Hematopoietic multipotent progenitor cell treated with erythropoietin and hydrocortisone succinate and interleukin-3 and kit ligand, for 6 days (in vitro differentiated cells): ENCODE measurements at places on chromosomes 11 and 22.

DNA sequence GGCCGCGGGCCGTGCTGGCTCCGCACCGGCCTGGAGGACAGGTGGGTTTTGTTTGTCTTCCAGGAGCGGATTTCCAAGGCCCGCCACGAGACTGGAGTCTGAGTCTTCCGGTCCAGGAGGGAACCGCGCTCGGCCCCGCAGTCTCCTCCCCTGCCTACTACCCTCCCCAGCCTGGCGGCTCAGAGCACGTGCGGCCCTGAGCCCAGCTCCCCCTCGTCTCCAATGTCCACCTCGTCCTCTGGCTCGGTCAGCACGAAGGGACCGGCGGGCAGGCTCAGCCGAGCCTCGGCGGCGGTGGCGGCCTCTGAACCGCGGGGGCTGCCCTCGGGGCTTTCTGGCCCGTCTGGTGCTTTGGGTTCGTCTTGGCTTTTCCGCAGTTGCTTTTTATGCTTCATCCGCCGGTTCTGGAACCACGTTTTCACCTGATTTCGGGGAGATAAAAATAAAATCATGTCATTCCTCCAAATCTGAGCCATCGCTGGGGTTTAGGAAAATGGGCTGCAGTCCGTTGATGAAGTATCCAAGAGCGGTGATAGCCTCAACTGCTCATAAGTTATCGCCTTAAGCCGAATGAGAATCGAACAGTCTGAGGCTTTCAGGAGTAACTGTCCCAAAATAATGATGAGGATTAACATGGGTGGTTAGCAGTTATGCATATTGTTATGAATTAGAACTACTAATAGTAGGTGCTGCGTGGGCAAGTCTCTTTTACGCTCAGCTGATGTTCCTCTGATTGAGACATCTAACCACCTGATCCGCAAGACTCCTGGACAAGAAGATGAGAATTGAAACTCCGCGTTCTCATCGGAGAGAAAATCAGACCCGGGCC is 4.0 kb downstream of the BSX start:
- DNase-seq, result no peak

DNA sequence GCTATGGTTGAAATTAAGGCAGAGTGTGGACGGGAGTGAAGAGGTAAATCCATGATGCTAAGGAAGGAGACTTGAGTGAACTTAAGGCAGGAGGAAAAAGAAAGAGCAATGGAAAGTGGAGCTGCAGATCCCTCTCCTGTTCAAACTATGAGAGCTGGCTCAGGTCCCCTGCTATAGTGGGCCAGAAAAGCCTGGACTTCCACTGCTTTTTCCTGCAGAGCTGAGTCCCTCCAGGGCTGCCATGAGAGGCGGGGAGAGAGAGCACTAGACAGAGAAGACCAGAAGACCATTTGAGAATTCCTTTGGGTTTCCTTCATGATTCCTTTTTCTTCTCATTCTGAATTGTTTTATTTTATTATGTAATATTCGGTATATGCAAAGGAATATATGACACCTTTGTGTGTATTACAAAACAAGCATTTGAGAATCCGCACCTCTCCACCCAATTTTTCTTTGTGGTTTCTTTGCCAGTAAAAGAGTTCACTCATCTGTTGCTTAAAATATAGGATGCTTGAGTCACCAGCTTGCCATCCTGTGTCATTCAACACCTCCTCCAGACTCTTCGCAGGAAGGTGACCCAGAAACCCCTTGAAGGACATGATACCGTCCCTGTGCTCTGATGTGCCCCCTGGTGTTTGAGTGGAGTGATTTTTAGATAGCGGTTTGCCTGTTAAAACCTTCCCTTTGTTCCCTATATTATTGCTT is 24.4 kb downstream of the SREBF2 start:
- DNase-seq, result peak; percentile 86

DNA sequence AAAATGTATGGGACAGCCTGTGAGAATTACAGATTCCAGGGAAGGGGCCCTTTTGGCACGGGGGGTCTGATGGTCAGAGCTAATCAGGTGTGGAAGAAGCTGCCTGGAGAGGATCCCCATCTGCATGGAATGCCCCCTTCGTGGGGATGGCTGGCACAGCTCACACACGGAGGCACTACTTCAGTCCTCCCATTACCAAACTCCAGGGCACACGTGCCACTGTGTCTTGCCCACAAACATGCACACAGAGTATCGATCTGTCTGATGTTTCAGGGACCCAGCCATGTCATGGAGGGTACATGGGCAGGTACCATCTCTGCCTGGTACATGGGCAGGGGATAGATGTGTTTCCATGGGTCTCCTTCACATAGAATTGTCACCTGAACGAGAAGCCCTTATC is 14.7 kb downstream of the KCNQ1OT1 start:
- no peak for DNase-seq

DNA sequence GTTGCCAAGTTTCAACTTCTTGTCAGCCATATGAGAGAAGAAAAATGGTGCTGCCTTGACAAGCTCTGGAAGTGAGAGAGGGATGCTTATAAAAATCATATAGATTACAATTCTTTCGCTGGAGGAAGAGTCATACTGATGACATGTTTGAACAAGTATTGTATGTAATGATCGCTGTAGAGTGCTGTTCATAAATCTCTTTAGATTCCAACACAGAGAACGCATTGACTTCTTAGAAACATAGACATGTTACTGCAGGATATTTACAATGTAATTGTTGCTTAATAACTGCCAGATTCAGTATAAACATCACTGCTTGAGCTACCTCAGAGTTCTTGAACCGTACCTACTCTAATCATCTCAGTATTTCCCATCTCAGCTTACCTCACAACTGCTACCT is 571.6 kb downstream of the LUZP2 start:
- no peak for DNase-seq

GRCh38 chr11:125314276-125315078 is 149.9 kb downstream of the PKNOX2 start:
- DNase-seq, result no peak

DNA sequence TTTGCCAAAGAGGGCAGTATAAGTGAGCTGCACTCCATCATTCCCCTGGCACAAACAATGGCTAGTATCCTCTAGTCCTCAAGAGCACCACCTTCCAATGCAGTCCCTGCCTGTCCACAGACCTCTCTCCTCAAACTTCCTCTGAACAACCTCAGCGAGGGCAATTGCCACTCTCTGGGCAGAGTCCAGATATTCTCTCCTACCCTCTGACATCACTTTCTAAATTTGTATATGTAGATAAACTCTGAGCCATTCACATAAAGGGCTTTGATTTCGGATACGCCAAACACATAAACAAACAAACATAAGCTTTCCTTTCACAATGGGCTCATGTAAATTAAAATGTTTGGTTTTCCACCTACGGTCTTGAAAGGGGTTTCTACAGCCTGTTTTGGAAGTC is 3.0 kb upstream of the SLC43A3 start:
- no peak for DNase-seq

DNA sequence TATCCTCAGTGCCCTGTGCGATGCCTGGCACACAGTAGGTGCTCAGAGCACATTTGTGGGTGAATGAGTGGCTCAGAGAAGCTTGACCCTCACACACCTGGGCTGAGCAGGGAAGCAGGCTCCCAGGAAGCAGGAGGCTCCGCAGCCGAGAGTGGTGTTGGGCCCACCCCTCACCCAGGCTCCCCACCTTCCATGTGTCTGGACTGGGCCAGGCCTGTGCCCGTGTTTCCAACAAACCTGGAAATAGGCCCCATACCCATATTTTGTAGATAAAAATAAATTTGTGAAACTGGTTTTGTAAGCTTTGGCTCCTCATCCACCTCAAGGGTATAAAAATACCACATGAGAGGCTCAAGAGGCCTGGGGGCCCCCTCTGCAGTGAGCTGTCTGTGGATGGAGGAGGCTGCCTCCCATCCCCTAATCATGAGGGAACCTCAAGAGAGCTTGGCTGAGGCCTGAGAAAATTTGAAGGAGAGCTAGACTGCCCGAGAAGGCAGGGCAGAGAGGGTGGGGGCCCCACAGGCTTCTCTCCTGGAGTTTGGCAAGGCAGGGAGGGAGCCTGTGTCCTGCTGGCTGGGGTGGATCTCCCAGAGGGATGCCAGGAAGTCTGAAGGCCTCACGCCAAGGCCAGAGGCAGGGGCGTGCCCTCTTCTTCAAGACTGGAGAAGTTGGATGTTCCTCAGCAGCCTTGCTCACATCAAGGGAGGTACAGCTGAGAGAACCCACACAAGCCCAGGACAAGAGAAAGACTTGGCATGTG is 147.0 kb upstream of the NECTIN1 start:
- DNase-seq, result no peak

GRCh38 chr11:925158-925495 is 543 bp upstream of the AP2A2 start:
- no peak for DNase-seq
